Stimulated activated CD8-positive, alpha-beta memory T cell treated with anti-CD3 and anti-CD28 coated beads, Interleukin-15, amount 100 ng/mL, for 24 hours (primary cell): ENCODE measurements at places on chromosomes 12 and 14.

DNA sequence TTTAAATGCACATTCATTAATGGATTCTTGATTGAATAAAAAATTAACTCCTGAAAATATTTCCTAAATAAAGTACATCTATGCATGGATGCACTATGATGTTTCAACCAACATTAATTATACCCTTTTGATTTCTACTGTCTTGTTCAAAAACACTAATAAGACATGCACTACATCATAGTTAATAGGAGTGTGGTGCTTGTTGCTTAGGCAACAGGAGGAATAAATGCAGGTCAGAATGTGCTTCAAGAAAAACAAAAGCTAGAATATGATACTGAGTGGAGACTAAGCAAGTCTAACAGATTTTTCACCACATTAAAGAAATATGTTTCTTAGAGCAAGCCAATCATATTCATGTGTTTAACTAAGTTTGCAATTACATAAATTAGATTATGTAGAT is 495.8 kb upstream of the GARIN6 start:
- no peak for DNase-seq

DNA sequence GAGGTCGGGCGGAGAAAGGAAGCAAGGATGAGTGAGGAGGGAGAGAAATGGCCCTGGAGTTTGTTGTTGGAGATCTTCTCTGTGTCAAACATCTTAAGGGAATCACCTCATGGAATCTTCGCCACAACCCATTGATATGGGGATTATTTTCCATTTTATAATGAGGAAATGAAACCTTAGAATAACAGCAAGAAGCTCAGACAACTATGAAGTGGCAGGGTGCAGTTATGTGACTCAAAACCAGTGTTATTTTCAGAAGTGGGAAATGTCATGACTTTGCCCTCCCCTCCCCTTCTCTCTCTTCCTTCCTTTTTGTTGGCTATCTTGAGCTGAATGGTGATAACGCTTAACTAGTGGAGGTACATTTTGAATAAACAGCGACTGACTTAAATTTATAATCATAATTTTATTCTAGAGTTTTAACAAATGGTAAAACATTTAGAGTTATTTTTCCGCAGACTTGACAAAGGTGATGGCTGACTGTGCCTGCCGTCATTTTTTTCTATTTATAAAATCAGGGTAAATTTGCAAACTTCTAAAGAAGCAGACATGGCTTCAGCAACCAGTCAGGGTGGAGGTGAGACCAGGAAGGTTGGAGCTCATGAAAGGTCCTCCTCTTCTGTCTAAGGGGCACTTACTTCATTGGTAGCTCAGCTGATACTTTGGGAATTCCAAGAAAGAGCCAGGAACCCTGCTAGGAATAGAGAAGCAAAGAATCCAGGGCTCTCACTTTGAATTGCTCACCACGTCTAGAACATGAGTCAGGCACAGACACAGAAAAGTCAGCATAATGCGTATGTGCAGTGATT is 232.4 kb downstream of the RGS6 start:
- DNase-seq = no peak

GRCh38 chr12:112599871-112600270 is 181.1 kb downstream of the PTPN11 start:
- DNase-seq = no peak

DNA sequence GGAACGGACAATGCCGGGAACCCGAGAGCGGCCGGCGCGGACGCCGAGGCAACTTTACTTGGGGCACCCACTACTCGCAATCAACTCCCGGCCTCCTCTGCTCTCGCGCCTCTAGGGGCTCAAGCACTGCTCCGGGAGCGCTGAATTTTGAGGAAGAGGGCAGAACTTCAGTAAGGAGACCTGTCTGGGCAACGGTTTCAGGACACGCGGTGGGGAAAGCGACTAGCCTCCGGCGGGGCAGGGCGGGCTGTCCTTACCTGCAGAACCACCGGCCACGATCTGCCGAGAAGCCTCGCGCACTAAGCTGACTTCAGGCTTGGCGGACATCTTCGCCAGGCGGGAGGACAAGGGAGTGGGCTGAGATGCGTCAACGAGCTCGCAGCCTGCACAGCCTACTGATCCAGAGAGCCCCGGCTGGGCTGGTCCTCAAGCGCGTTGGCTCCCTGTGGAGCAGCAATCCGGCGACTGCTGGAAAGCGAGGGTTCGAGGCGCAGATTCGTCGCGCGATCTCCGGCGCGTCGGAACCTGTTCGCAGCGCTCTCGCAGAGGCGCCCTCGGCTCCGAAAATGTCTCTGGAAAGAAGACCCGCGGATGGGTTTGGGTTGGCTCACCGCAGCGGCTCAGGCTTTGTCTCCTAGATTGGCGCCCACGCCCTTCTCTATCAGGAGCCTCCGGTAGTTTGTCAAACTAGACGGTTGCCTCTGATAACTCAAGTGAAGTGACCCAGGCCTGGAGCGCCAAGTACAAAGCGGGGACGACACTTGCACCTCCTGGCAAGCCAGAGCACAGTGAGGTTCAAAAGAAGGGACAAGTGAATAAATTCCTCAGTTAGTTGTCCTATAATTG is at the start of gene SLC25A21:
Gene SLC25A21, minus strand, starts transcription at position 583 of the 846 bp plus-strand sequence.
- no peak for DNase-seq

GRCh38 chr14:20760950-20761349 is 7.3 kb upstream of the EDDM3B start:
- no peak for DNase-seq

- no peak for DNase-seq
Measured at GRCh38 chr14:100573002-100573756, 14.0 kb downstream of the BEGAIN start.

- DNase-seq = no peak
Measured at GRCh38 chr12:56413392-56413791, 35.8 kb downstream of the TIMELESS start.

- no peak for DNase-seq
Measured at GRCh38 chr14:96303981-96304380, 48.0 kb downstream of the BDKRB1 start.
